Vein endothelial cell (primary cell): ENCODE measurements at places on chromosomes 4 and X. TPM values are rescaled to one million over a fixed set of nuclear protein-coding genes. Genes with fewer than 3 reads are reported as not detected.

Gene AMER1
- total RNA-seq, result 2.4 and 2.9 TPM in 2 replicates

Gene IQCM
- not detected in 2 replicates for total RNA-seq

Gene LGI2
- not detected in 2 replicates for total RNA-seq

Gene MAP9
- total RNA-seq, result 0.33 and 0.48 TPM in 2 replicates

Gene AMBN
- not detected in 2 replicates for total RNA-seq

Gene MAEA
- 62.4 and 64.1 TPM in 2 replicates for total RNA-seq
